Activated naive CD4-positive, alpha-beta T cell treated with anti-CD3 and anti-CD28 coated beads, Interleukin-2, amount 50 U/mL, for 72 hours (primary cell): ENCODE measurements at places on chromosomes 6 and 20. TPM values are rescaled to one million over a fixed set of nuclear protein-coding genes. Genes with fewer than 3 reads are reported as not detected.

- no peak for DNase-seq
These were observed 67.3 kb downstream of the MDGA1 start for GRCh38 chr6:37630281-37630799.

GRCh38 chr6:167552961-167553735 is 228.3 kb downstream of the TTLL2 start:
- no peak for DNase-seq

- no peak for DNase-seq
These were observed 6.4 kb upstream of the MDGA1 start for GRCh38 chr6:37704066-37704465.

Gene OTOR
- total RNA-seq = not detected

DNA sequence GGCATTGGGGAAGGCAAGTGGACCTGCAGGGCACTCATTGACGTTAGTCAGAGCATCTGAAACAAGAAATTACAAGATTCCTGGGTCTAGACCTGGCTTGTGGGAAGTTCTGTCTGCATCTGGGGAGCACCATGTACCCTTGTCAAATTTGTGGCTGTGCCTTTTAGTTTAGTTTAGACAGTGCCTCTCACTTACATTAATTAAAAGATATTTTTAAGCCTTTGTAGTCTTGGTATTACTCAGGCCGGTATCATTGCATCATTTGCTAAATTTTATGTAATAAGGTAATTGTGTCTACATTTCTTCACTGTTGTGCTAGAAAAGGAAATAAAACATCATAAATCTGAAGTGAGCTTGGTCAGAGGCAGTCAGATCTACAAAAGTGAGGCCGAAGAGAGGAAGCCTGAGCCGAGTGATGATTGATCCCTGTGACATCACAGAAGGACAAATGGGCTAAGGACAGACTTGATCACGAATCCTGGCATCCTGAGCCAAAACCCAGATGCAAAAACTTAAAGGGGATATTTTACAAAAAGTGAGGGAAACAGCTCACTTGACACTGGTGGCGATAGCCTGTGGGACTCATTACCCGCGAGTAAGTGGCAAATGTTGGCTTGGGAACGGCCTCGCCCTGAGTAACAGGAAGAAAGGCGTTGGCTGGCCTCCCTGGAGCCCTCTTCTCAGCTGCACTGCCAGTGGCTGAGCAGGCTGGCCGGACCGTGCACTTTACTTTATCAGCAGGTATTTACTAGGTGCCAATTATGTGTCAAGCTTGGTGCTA is 106.5 kb downstream of the TCP11 start:
- no peak for DNase-seq

GRCh38 chr20:36540551-36541211 is 638 bp upstream of the MYL9 start:
- no peak for DNase-seq

Gene LST1
- total RNA-seq = 18.2 TPM

Gene CEP162
- 8.0 TPM for total RNA-seq

DNA sequence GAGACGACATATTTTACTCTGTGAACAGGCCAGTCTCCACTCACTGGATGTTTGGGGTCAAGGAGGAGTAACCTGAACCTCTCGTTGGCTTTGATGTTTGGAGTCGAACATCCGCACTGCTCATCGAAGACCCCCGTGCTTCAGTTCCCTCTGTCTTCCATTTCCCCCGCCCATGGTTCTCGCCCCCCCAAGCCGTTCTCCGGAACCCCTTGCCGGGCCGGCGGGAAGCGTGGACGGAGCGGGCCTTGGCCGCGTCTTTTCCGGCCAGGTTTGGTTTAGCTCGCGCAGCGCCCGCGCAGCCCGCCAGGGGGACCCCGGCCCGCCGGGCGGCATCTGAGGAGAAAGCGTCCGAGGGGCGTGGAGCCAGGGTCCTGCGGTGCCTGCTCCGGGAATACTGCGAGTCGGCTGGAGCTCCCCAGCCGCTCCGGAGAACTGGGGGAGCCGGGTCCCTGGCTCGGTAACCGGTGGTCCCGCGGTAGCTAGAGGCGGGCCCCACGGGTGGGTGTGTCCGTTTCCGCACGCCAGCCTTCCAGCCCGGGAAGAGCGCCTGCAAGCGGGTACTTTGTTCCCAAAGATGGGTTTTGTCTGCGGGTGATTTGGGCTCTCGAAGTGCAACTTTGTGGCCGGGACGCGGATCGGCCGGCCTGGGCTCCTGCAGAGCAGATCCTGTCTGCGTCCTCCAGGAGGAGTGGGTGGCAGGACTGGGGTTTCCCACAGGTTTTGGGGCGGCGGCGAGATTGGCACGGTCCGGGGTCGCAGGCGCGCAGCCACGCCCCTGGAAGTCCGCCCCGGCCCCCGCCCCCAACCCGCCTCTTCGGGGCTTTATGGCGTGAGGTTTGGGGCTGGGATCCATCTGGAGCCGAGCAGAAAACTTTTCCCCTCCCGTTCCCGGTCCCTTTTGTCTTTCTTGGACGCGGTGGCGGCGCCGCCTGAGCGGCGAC is at the start of gene TMEM200A:
TSS of gene TMEM200A (plus strand) at position 852 of the 941 bp plus-strand sequence. CDS start 74,406 bp downstream, outside the sequence.
- DNase-seq = peak; percentile 68

Gene RIPOR3
- not detected for total RNA-seq

GRCh38 chr6:134634466-134634865 is 315.4 kb downstream of the ALDH8A1 start:
- no peak for DNase-seq

GRCh38 chr20:24478584-24478983 is 9.2 kb downstream of the SYNDIG1 start:
- DNase-seq = no peak

DNA sequence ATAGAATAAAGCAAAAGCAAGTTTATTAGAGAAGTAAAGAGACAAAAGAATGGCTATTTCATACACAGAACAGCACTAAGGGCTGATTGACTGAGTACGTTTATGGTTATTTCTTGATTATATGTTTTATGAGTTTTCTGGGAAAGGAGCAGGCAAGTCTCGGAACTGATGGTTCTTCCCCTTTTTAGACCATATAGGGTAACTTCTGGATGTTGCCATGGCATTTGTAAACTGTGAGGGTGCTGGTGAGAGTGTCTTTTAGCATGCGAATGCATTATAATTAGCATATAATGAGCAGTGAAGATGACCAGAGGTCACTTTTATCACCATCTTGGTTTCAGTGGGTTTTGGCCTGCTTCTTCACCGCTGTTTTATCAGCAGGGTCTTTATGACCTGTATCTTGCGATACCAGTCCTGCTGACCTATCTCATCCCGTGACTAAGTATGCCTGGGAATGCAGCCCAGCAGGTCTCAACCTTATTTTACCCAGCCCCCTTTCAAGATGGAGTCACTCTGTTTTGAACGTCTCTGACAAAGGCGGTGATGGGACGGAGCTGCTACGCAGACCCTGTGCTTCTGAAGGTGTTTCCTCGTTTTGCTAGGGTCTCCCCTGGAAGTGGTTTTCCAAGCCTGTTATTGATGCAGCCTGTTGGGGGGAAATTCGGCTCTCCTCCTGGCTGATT is 45.4 kb upstream of the BMP6 start:
- DNase-seq = no peak

DNA sequence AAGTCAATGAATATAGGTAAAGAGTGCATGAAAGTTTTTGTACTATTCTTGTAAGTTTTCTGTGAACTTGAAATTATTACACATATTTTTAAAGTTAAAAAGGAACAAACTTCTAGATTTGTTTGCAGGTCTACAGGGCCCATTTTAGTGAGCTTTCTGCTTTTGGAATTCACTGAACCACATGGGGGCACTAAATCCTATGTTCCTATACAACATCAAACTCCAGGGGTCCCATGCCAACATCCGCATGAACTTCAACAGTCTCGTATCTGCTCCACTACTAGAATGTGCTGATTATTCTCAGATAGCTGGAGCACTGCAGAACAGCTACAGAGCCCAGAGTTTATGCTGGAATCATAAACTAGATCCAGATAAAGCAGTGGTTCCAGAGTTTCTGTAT is 347.9 kb upstream of the SPTLC3 start:
- DNase-seq = no peak

GRCh38 chr6:158988477-158988876 is 11.5 kb downstream of the RSPH3 start:
- no peak for DNase-seq

Gene HDGFL1
- total RNA-seq = not detected

GRCh38 chr6:163985710-163986109 is 571.2 kb downstream of the QKI start:
- DNase-seq = no peak

GRCh38 chr6:48426636-48427035 is 315.6 kb upstream of the PTCHD4 start:
- DNase-seq = no peak

Gene KIF16B
- total RNA-seq = 8.3 TPM

Gene TCF21
- total RNA-seq = not detected

Gene TDP2
- 46.0 TPM for total RNA-seq

Gene LY6G6F
- not detected for total RNA-seq

Gene ANGPT4
- not detected for total RNA-seq

DNA sequence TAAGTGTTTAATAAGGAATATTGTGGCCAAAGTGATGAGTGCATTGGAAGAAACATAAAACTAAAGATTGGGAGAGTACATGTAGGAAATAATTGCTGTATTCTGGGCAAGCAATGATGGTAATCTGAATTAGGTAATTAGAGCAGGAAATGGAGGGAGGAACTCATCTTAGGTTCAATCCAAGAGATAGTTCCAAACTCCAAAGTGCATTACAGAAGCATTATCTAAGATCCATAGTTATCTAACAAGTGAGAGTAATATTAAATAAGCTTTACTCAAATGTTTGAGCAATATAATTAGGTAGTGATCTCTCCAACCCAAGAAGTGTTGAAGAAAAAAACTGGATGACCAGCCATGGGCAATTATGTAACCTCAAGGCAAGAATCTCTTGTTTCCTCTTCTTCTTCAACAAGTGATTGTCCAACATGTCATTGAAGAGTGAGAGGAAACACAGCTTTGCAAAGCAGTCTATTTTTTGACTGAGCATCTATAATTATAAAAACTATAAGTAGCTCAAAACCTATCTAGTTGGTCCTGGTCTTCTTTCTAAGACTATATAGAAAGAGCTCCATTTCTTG is 181.2 kb upstream of the TNFAIP3 start:
- no peak for DNase-seq

DNA sequence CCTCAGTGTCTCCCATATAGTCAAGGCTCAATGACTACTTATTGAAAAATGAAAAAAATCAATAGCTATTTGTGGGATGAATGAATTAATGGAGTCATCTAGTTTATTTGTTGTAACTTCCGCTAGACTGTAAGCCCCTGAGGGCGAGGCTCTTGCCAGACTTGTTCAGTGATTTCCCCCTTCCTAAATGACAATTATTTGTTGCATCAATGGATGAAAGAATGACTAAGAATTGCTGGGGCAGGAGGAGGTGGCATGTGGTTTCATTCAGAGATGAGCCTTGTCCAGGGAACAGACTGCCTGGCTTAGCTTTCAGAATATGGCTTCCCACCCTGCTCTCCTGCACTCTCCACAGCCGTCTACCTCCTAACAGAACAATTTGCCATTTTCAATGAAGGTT is 1.1 kb upstream of the PRELID3B start:
- no peak for DNase-seq

Gene CD40
- total RNA-seq = 8.8 TPM

Gene ASIP
- total RNA-seq = not detected

GRCh38 chr6:32947552-32948465 is 5.1 kb downstream of the HLA-DMA start:
- DNase-seq = no peak
